Caco-2 (cell line): ENCODE measurements at places on chromosomes 5 and 9. TPM values are rescaled to one million over a fixed set of nuclear protein-coding genes. Genes with fewer than 3 reads are reported as not detected.

GRCh38 chr9:129694243-129694646 is 28.8 kb downstream of the PRRX2 start:
- H3K4me3 ChIP-seq = no peak overlapping the region
- H3K27ac ChIP-seq = no peak overlapping the region
- H3K36me3 ChIP-seq = no peaks in the 10 kb centered on the region

Gene ERMP1
- 31.1 and 34.7 TPM in 2 replicates for total RNA-seq

- H3K36me3 ChIP-seq = no peaks in the 10 kb centered on the region
- no peak for DNase-seq
- no peaks in the 10 kb centered on the region; the same call in 1 of the 2 replicates for H3K4me1 ChIP-seq
- H3K4me3 ChIP-seq = no peak overlapping the region
- H3K27me3 ChIP-seq = no peaks in the 10 kb centered on the region
Measured at GRCh38 chr9:99019510-99020331, 76.0 kb downstream of the COL15A1 start.

Gene FOXD4L3
- 0.23 TPM in 1 of 2 replicates, not detected in the other for total RNA-seq

- DNase-seq = no peak
- H3K4me1 ChIP-seq = no peaks in the 10 kb centered on the region
- H3K27ac ChIP-seq = no peak overlapping the region
- H3K4me3 ChIP-seq = no peak overlapping the region
- no peaks in the 10 kb centered on the region for H3K27me3 ChIP-seq
- no peaks in the 10 kb centered on the region for H3K36me3 ChIP-seq
Measured at GRCh38 chr5:170361616-170362015, 27.6 kb downstream of the KCNMB1 start.

DNA sequence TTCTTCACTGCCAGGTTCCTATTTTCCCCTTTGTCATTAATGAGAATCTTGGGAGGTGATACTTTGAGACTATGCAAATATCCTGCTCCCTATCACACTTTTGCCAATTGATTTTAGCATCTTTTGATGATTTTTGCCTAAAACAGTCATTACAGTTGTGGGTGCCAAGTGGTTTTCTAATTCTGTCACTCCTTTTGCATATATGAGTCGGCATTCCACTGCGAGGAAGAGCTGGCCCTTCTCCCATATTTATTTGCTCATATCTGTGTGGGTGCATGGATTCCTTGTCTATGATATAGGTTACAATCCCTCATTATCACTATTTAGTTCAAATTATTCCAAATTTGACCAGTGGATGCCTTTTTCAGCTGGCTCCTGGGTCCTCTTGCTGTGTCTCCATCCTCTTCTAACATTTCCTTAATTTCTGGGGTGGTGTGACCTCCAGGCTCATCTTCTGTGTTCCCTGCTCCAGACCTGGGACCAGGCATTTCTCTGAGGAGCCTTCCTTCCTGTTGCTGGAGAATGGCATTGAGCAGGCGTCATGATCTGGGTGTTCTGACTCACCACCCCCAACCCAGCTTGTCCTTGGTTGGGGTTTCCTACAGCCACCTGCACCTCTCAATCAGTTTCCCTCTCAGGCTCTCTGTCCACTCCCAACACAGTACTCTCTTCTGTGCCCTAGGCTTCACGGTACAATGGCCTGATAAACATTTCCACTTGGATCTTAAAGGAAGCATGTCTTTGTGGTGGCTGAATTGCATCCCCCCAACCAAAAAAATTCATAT is 106.7 kb downstream of the NXNL2 start:
- no peaks in the 10 kb centered on the region for H3K4me1 ChIP-seq
- no peaks in the 10 kb centered on the region for H3K27me3 ChIP-seq
- H3K36me3 ChIP-seq = no peaks in the 10 kb centered on the region
